ENCODE measurements at places on chromosomes 2 and 18.

DNA sequence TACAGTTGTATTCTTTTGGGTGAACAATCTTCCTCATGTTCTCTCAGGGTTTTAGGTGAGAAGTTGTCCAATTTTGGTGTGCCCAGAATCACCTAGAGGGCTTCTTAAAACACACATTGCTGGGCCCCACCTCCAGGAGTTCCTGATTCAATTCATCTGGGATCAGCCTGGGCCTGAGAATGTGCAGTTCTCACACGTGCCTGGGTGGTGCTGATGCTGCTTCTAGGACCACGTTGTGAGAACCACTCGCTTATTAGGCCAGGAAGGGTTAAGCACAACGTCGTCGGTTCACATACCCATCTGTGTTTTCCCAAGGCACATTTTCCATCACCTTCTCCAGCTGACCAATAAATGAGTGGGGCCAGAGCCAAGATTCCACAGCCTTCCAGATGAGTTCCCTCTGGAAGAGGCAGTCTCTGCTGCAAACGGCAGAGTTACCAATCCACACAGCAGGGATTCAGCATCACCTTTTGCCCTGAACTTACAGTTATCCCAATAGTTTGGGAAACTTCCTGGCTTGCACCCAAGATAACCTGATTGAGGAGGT lies 277.7 kb upstream of the HNRNPA3 start:
- peak; percentile 67 for DNase-seq

DNA sequence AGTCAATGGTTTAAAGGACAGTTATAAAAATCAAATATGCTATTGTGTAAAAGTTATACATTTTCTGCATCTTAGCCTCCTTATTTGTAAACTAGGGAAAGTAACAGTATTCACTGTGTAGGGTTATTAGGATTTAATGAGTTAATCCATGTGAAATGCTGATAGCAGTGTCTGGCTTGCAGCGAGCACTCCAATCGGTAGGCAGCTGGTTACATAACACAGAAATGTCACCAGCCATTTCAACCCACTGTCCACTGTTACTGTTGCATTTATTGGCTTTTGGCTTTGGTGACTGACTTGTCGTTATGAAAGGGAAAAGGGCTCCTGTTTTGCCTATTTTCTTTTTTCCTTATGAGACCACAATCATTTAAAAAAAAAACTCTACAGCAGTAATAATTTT lies 38.9 kb downstream of the ID2 start:
- DNase-seq, result no peak

DNA sequence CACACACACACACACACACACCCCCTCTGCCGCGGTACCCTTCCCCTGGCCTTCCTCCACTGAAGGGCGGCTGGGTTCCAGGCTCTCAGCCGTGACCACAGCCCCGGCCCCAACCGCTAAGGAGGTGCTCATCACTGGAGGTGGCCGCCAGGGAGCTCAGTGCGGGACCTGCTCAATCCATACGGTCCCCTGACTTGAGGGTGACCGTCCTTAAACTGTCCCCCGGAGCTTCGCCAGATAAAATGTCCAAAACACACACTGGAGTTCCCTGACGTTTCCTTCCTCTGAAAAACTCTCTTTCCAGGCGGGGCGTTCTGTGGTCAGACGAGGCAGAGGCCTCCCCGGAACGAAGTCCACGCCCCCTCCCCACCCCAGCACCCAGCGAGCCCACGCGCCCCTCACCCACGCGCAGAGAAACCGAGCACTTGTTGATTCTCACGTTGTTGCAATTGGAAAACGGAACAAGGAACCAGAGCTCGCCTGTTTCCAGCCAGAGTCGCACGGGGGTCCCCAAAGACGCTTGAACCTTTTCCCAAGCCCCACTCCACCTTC lies 1.4 kb downstream of the MBP start:
- DNase-seq, result peak; percentile 58

DNA sequence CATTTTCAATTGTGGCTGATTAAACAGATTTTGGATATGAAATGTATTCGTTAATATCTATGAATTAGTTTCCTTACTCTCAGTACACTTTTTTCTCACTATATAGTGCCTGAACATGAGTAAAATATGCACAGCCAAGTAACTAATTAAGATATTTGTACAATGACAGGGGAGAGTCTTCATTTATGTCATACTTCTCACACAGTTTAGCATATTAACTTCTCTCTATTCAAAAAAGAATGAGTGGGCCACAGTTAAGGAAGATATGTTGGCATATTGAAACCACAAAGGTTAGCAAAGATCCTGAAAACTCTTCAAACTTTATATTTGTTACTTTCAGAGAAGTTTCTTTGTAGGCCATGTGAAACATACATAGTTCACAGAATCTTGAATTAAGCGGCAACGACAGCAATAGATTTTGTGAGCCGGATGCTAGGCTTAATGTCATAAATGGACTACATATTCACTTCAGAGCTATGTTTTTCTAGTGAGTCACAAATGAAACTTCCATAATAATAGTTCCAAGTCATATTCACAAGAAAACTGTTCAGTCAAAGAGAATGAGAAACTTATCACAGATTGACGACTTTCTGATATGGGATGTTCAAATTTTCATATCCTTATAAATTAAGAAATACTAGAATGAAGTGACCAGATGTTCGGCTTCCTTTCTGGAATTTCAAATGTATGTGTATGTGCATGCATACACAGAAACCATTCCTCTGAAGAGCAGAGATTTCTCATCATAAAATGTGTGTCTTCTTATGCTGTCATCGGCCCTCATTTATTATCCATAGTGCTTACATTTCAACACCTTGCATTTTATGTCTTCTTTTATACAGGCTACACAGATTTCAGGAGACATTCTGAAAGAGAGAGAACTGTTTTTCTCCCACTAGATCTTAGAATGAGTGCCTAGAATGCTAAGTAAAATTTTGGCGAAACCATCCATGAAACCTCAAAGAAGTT lies 584.0 kb downstream of the SATB2 start:
- no peak for DNase-seq

DNA sequence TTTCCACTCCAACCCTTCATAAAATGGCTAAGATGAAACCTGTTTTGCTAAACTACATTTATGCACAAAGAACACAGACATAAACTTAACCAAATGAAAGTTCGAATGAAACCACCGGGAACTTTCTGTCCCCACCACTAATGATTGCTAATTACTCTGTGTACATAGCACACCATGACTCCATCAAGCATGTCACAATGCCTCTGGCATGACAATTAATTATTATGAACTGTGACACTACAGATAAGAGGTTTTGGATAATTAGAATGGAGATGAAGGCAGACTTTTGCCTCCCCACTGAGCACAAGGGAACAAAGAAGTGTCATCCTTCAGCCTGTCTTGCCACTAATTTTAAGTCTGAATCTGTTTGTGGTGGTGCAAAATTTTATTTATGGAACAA lies 1.5 kb downstream of the DAPL1 start:
- no peak for DNase-seq

GRCh38 chr2:108220191-108220590 lies 19.6 kb upstream of the SULT1C3 start:
- no peak for DNase-seq

DNA sequence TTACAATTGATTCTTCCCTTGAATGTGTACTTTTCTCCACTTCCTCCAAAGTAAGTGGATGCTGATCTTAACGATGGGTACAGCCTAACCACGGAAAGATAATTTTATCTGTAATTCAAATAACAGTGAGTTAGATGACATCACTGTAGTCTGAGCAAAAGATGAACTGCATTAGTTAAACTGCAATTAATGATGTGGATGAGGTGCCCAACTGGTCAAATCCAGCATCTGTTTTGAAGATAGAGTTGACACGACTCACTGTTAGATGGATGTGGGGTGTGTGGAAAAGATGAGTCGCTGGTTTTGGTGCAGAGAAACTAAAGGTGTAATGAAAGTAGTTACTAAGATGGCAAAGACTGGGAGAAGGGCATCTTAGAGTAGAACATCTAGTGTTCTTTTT lies 270.5 kb upstream of the MEIS1 start:
- DNase-seq, result no peak
